ENCODE measurements at places on chromosomes 2 and 18.

DNA sequence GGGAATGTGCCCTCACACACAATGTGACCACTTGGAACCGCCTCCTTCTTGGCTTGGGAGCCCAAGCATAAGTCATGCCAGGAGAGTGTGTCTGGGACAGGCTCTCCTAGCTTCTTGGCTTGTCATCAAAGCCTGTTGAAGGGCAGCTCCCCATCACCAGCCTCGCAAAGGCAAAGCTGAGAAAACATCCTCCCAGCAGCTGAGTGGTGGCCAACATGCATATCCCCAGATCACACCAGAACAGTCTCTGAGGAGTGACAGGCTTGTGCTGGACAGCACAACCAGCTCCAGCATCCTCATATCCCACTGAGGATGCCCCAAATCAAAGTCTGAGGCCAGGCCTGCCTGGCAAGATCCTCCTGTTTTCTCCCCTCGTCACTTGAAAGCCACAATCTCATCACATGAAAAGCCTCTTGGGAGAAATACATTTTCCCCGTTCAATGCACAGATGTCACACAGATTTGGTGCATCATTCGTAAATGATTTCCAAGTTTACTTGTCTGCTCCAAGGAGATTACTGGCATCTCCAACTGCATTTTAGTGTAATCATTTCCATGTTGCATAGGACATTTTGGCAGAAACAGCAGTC lies 269.3 kb downstream of the TTC32 start:
- no peak for DNase-seq

- no peak for DNase-seq
Measured at GRCh38 chr2:218028189-218028495, 25.3 kb upstream of the TNS1 start.

- DNase-seq, result no peak
Measured at GRCh38 chr2:26569216-26570082, 71.7 kb downstream of the CIB4 start.

GRCh38 chr18:32213693-32214092 lies 23.9 kb downstream of the MEP1B start:
- DNase-seq, result no peak

GRCh38 chr2:231239751-231240150 lies 41.3 kb downstream of the ARMC9 start:
- no peak for DNase-seq

DNA sequence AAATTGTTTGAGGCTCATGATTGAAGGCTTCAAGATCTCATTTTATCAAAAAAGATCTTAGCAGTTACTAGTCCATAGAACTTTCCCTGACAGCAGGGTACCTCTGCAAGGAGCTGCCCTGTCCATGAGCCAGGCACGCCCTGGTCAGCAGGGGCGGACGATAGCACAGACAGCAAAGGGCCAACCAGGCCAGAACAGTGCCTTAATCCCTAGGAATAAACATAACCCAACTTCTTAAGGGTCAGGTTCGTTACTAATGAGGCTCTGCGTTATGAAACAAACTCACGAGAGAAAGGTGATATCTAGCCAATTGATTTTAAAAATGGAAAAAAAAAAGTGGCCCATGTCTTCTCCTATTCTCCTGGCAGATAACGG lies 59.2 kb downstream of the BCL2 start:
- no peak for DNase-seq
